Left renal pelvis (tissue), 4 donors: ENCODE measurements at places on chromosomes 12 and 14.

DNA sequence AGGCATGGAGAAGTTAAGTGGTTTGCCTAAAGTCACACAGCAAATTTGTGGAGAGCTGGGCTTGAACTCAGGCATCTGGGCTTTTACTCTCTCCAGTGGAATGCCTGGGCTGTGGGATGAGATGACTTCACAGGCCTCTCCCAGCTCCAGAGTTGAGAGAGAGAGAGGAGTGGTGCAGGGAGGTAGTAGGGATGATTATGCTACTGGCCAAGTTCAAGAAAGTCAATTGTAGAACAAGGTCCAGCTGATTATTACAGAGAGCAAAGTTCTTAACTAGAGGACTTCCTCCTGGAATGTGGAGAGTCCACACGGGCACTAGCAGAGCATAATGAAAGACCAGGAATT lies 769 bp upstream of the EMP1 start:
- DNase-seq = no peak

DNA sequence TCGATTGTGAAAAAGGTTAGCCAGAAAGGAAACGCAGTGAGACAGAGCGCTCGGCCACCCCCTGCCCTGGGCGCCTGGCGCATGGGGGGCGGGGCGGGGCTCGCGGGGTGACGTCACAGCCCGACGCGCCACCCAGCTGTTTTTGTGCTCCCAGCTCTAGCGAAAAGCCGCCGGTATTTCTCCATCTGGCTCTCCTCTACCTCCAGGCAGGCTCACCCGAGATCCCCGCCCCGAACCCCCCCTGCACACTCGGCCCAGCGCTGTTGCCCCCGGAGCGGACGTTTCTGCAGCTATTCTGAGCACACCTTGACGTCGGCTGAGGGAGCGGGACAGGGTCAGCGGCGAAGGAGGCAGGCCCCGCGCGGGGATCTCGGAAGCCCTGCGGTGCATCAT lies at the start of gene GABARAPL1:
Gene GABARAPL1 (plus strand): TSS at position 139 of the 393 bp plus-strand sequence. CDS start 253 bp downstream, at position 392.
- no peak for DNase-seq

DNA sequence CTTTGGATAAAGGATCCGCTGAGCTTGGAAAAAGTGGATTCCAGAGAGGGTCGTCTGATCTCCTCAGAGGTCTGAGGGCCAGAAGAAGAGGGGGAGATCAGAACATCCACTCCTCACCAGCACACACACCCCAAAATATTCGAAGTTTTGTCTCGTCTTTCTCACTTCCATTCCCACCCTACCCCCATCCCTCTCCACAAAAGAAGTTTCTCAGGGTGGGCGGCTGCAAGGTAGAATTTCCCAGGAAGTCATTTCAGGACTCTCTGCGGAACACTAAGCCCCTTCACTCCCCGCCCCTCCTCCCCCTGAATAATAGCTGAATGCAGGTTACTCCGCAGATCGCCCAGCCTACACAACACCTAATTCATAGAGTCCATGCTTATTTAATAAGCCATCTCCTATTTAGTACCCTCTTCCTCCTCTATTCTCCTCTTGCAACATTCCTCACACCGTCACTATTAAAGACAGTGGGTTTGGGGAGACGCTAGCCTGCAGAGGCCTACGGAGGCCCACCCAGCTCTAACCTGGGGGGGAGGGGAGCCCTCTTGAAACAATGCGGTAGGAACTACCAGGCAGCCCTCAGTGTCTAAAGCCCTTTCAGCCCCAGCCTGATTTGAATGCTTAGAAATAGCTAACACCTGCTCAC lies 649 bp upstream of the SALL2 start:
- DNase-seq = no peak

GRCh38 chr12:3137268-3137781 lies 60.1 kb downstream of the TSPAN9 start:
- no peak for DNase-seq

DNA sequence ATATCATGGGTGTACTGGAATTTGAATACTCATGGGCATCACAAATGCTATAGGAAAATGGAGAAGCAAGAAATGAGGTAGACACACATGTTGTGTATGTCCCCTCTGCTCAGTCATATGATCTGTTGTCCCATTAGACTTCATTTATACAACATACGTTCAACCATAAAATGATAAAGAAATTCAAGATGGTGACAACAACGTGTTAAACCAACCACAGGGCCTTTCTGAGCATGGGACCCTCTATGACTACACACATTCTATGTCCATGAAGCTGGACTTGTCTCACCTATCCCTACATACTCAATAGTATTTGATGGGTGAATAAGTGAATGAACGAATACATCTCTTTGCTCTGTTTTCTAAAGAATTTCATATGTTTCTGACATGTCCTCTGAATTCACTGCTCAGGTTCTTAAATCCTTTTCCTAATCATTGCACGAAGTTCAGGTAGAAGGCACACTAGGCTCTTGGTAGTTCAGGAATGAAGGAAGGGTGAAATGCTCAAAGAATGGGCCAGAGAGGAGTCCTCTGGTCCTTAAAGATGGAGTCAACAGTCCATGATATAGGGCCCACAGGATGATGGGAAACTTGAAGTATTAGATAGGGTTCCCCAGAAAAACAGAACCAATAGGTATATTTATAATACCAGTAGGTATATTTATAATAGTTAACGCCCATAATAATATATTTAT lies 105.7 kb upstream of the PPM1H start:
- DNase-seq = no peak

GRCh38 chr12:25859976-25860375 lies 98.5 kb upstream of the RASSF8 start:
- DNase-seq = no peak

GRCh38 chr12:79294590-79294989 lies 396.2 kb downstream of the PAWR start:
- DNase-seq = no peak

GRCh38 chr12:87142342-87142741 lies 886.2 kb upstream of the MGAT4C start:
- DNase-seq = no peak

DNA sequence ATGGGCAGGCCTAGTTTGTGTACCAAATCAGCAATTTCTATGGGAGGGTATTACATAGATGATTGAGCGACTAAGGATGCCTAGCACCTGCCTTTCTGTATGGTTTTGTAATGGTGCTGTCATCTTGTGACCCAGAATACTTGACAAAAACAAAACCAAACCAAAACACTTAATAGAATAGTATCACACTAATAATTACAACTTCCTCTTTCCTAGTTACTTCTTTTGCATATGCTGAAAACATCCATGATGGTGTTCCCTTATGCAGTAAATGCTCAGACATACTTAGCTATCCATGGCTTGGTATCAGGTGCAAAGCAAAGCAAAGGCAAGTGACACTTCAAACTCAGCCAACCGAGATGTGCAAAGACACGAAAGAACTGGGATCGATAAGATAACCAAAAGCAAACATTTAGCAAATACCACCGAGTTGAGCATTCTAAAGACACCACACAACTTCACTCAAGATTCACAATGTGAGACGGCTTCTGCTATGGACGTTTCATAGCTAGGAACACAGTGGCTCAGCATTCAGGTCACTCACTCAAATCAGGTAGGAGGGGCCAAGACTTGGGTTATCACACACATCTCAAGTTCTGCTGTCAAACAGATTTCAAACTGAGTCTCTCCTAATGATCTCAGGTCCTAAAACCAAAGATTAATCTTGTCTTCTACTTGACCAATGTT lies 24.3 kb downstream of the PPP1CC start:
- no peak for DNase-seq

- DNase-seq = no peak
Measured at GRCh38 chr12:7144414-7145120, 14.4 kb downstream of the CLSTN3 start.

DNA sequence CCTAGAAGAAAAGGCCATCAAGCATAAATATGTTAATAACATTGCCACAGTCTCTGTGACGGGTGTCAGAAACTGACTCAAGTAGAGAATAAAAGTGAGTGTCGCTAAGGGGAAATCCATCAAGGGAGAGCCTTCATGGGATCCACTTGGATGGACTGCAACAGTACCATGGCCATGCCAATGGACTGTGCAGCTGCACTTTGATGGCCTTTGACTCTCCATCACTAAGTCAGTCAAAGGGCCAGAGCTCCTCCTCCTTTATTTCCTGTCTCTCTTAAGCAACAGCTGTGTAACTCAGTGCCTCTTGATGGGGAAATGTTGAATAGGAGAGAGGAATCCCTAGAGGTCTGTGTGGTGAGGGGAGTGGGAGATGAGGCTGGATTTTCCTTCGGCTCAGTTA lies 335.2 kb downstream of the BMP4 start:
- no peak for DNase-seq

- no peak for DNase-seq
Measured at GRCh38 chr12:47774663-47775062, 1.6 kb downstream of the SLC48A1 start.

- DNase-seq = no peak
Measured at GRCh38 chr12:14982991-14983390, 10.1 kb downstream of the PDE6H start.

DNA sequence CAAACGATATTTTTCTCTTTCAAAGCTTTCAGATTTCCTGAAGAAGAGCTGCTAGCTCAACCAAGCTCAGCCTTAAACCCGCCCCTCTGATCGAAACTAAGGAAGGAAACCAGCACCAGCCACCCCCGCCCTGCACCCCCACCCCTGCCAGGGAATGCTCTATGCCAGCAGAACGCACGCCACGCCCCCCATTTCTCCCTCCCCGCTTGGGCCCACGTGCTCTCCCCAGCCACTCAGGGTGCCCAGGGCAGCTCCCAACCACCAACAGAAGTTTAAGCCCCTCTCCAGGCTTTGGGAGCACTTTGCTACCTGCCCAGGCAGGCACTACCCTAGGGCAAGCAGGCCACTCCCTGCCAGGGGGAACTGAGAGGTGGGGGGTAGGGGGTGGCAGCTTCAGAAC lies 18.8 kb upstream of the KRT78 start:
- DNase-seq = no peak

- no peak for DNase-seq
Measured at GRCh38 chr12:29149691-29150281, 708 bp downstream of the FAR2 start.

- no peak for DNase-seq
Measured at GRCh38 chr14:20687362-20688166, 1.0 kb upstream of the ANG start.

- no peak for DNase-seq
Measured at GRCh38 chr12:84636801-84637290, 275.8 kb downstream of the SLC6A15 start.

GRCh38 chr12:131076791-131077747 lies 123.4 kb downstream of the ADGRD1 start:
- DNase-seq = no peak

- no peak for DNase-seq
Measured at GRCh38 chr12:6914947-6915788, 788 bp downstream of the ENO2 start.

DNA sequence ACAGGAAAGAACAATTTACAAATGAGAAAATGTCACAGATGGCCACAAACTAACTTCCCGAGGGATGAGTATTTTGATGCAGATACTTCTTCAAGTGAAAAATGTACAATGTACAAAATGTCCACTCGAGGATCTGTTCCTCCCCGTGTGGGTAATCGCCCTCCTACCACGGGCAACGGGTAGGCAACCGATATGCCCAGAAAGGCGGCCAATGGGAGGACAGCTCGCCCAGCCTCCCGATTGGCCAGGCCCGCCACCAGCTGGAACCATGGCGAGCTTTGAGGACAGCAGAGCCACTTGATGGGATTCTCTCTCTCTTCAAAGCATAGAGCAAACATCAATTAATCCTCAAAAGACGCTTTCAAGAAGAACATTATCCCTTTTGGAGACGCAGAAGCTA lies 42.3 kb downstream of the DPF3 start:
- DNase-seq = no peak

DNA sequence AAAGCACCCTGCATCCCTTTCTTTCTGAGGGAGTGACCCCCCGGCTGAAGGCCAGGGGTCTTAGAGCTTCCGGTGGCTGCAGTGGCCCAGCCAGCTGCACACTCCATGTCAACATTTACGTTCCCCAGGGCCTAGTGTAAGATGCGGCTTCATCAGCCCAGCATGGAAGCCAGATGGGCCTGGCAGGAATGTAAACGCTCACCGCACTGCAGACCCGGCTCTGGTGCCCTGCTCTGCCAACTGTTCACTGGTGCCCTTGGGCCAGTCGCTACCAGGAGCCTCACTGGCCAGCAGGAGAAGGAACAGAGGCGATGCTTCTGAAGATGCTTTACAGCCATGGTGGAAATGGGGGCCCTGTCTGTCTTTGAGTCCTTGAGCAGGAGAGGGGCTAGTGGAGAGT lies 8.6 kb upstream of the TMEM119 start:
- DNase-seq = no peak

DNA sequence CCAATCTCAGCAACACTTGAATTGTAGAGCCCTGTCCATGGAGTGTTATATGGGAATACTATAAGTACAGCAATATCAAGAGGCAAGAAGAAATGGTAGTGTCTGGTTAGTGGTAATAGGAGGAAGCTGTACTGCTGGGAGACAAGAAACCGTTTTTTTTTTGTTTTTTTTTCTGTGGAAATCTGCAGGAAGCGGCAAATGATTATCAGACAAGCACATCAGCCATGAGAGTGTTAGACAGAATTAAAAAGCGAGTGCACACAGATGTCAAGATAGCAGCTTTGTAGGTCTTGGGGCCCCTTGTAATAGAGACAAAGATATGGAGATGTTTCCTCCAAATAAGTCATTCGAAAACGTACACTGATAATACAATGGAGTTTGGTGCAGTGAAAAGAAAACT lies 6.7 kb downstream of the TESPA1 start:
- no peak for DNase-seq

DNA sequence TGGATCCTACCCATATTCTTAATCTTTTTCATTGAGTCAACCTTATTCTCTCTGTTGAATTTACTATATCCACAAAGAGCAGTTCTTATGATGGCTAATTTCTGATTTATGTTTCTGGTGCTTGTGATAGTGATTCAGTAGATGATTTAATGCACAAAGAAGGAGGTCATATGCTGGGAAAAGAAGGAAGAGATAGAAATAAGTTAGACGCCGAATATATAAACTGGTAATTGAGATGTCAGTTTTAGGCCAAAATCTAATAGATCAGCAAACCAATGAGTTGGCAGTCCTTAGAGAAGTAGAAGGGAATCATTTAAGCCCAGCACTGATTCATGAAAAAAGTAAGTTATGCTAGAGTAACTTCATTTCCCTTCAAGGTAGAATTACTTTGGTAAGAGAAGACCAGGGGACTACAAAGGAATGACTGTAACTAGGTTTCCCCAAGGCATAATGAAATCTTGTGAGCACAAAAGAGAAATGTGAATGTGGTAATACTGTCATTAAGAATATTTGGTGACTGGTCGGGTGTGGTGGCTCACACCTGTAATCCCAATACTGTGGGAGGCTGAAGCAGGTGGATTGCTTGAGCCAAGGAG lies 132.4 kb downstream of the TGFB3 start:
- no peak for DNase-seq

DNA sequence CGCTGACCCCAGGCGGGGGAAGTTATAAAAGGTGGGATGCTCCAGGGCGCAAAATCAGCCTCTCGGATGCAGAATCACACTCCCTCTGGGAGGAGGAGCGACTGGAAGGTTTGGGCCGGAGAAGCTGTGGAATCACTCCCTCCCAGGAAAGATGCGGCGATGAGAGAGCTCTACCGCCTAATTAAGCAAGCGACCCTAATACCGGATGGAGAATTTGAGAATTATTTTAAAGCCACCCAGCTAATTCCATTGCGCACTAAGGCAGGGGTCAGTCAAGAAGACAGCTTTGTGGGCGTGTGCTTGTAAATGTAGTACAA lies 1.9 kb downstream of the COL2A1 start:
- DNase-seq = no peak

GRCh38 chr12:25307818-25308217 lies 57.1 kb upstream of the KRAS start:
- no peak for DNase-seq

GRCh38 chr12:130357729-130358330 lies 20.1 kb downstream of the PIWIL1 start:
- no peak for DNase-seq

- DNase-seq = no peak
Measured at GRCh38 chr12:76506149-76506548, 53.4 kb downstream of the OSBPL8 start.
